ENCODE measurements at places on chromosomes 12 and 14.

GRCh38 chr12:105912882-105913678 is 225.7 kb downstream of the NUAK1 start:
- DNase-seq = no peak

DNA sequence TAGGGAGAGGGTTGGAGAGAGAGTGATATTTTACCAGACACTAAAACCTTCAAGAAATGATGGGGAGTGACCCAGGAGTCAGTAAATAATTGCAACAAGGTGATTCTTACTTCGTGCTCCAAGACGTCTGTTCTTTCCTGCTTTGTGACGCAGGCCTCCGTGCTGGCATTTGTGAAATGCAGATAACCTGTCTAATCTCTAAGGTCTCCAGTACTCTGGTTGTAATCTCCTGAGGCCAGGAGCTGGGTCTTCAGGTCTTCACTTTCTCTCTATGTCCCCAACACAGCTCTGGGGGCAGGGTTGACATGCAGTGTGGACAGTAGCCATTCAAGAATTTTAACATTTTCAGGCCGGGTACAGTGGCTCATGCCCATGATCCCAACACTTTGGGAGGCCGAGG is 53.1 kb downstream of the CD9 start:
- DNase-seq = no peak

GRCh38 chr14:81144824-81145603 is 75.7 kb downstream of the GTF2A1 start:
- no peak for DNase-seq

- DNase-seq = no peak
These were observed 476.4 kb upstream of the LRFN5 start for GRCh38 chr14:41130274-41130673.

DNA sequence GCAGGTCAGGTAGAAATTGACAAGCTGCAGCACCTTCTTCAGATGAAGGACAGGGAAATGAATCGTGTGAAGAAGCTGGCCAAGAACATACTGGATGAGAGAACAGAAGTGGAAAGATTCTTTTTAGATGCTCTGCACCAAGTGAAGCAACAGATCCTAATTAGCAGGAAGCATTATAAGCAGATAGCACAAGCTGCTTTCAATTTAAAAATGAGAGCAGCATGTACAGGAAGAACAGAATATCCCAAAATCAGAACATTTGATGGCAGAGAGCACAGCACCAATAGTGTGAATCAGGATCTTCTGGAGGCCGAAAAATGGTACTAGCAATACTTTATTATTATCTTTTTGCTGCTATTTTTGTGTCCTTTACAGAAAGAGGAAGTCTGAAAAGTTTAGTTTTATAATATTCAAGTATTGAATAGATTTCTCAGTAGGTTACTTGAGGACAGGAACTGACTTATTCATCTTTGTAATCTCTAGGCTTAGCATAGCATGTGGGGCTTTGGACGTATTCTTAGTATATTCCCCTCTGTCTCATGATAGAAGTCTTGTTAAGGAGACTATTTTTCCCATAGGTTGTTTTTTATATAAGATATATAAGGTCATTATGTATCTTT is 30.8 kb downstream of the BBOF1 start:
- no peak for DNase-seq

DNA sequence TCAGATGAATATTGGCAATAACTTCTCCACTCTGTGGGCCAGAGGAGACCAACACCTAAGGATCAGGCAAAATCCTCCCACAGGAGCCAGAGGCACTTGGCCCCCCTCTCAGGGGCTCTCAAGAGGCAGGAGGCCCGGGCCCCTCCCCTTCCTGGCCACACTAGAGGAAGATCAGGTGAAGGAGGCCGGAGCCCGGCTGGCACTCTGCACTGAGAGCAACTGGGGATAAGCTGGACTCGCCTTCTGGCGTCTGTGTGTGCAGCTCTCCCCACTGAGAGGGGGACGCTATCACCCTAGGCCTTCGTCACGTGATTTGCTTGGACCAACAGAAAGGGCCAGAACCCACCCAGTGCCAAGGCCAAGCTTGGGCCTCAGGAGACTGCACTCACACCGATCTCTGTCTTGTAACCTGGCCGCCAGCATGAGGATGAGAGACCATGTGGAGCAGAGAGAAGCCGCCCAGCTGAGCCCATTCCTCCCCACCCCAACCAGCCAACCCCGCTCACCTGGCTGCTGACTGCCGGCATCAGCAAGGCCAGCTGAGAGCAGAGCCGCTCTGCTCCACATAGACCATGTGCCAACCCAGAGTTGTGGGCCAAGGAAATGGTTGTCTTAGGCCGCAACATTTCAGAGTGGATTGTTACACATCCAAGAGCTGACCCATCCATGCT is 64.0 kb downstream of the NOC4L start:
- no peak for DNase-seq

DNA sequence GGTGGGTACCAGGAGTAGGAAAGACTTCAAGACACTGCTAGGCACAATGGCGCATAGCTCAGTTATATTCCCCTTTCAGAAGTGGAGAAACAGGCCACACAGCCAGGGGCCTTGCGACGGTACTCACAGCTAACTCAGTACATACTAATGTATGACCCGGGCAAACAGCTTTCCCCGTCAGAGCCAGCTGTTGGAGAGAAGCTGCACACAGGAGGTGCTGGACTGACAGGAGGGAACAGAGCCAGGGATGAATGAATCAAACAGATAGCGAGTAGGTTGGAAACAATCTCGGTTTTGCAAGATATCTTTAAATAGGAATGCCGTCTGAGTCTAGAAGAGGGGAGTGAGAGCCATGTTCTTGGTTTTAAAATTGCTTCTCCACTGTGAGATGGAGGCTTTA is 45.5 kb downstream of the PRIMA1 start:
- no peak for DNase-seq

GRCh38 chr14:68367536-68367935 is 425.3 kb downstream of the ZFP36L1 start:
- no peak for DNase-seq

- no peak for DNase-seq
These were observed 194.9 kb downstream of the DUSP6 start for GRCh38 chr12:89157413-89157812.

- DNase-seq = no peak
These were observed 59.5 kb downstream of the ITPR2 start for GRCh38 chr12:26773313-26774104.

DNA sequence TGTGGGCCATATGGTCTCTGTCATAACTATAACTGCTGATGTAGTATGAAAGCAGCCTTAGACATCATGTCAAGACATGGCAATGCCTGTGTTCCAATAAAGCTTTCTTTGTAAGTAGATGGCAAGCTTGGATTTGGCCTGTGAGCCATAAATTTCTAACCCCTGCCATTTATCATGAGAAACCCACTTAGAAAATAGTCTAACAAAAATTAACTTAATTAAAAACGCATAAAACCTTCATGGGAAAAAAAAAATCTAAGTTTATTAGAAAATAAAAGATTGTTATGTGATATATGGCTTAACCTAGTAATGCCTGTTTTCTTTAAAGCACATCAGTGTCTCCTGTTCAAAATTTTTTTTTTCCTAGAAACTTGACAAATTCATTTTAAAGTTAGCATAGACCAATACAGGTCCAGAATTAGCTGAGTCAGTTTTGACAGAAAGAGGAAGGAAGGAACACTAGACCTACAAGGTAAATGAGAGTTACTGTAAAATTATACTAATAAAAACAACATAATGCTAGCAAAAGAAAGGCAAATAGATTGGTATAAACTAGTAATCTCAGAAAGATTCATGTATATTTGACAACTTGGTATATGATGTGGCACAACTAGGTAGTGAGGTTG is 68.2 kb downstream of the USP15 start:
- no peak for DNase-seq

- peak; percentile 51 for DNase-seq
These were observed 5.5 kb downstream of the ITGA5 start for GRCh38 chr12:54413284-54414190.

DNA sequence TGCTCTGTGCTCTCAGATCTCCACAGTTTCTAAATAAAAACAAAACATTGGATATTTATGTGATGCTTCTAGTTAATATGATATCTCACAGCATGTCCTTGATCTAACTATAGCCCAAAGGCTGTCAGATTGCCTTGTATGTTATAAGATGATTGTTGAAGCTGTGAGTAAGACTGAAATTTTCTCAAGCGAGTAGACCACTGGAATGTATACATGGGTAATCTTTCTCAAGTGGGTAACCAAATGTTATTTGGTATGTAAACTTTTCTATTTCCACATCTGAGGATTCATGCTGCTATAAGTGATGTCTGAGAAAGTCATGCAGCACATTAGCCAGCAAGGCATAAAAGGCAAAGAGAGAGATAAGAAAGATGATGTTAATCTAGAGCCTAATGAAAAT is 886.7 kb downstream of the NRXN3 start:
- no peak for DNase-seq

Measured in stimulated activated CD8-positive, alpha-beta memory T cell treated with anti-CD3 and anti-CD28 coated beads, Interleukin-2, amount 100 ng/mL, for 48 hours (primary cell).